Fibroblast of skin of right biceps (primary cell): ENCODE measurements at places on chromosomes 13 and 19.

DNA sequence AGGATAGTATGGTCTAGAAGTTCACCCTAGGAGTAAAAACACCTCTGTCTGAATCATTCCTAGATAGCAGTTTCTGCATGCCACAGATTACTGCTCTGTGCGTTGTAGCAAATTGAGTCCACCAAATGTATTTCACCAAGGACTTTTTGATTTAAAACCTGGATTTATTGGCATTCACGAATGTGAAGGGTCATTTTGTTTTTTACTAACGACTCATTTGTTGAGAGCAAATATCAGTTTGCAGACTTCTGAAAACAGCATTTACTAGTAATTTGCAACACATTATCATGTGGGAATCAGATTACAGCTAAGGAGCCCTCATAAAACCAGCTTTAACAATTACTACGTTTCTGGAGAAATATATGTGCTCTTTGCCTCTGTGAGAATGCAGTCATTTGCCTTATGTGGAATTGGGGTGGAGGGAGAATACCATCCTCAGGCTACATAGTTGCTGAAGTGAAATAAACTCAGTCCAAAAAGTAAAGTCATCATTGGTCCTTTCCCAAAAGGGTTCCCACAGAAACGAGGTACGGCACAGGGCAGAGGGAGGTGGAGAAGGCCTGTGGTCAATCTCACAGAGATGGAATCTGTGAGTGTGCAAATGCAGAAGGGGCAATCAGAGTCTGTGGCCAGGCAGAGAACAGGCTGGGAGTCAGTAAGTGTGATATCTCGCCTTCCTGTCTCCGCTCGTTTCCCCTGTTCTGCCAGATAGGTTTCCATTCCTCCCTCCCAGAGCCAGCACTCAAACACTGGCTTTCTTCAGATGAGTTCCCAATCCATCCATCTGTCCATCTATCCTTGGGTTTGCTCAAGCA lies 63.1 kb downstream of the DLEU7 start:
- DNase-seq: peak; percentile 19

GRCh38 chr13:45422731-45423292 lies 4.6 kb upstream of the SLC25A30 start:
- DNase-seq: no peak

- DNase-seq: no peak
Observed at GRCh38 chr13:93789058-93789457, 562.5 kb downstream of the GPC6 start.

GRCh38 chr13:53250272-53250875 lies 221.8 kb downstream of the OLFM4 start:
- peak; percentile 71 for DNase-seq

GRCh38 chr13:107961849-107962608 lies 253.3 kb downstream of the LIG4 start:
- no peak for DNase-seq

GRCh38 chr19:41646589-41647204 lies 19.8 kb upstream of the CEACAM4 start:
- peak; percentile 2 for DNase-seq

DNA sequence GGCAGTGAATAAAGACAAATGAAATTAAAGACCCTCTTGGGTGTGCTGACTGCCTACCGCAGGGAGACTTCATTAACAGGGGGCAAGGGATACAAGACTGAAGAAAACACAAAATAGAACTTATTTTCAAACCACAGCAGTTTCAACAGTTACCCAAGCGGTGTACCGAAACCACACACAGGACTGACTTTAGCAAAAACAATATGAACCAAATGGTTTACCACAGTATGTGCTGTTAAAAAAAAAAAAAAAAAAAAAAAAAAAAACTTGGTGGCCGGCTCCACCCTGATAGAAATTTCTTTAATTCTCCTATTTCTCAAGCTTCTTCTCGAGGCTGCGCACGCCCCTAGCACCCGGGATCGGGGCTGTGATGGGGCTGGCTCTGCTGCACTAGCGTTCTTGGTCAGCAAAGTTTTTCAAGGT lies 42.6 kb downstream of the KLF2 start:
- DNase-seq: no peak

DNA sequence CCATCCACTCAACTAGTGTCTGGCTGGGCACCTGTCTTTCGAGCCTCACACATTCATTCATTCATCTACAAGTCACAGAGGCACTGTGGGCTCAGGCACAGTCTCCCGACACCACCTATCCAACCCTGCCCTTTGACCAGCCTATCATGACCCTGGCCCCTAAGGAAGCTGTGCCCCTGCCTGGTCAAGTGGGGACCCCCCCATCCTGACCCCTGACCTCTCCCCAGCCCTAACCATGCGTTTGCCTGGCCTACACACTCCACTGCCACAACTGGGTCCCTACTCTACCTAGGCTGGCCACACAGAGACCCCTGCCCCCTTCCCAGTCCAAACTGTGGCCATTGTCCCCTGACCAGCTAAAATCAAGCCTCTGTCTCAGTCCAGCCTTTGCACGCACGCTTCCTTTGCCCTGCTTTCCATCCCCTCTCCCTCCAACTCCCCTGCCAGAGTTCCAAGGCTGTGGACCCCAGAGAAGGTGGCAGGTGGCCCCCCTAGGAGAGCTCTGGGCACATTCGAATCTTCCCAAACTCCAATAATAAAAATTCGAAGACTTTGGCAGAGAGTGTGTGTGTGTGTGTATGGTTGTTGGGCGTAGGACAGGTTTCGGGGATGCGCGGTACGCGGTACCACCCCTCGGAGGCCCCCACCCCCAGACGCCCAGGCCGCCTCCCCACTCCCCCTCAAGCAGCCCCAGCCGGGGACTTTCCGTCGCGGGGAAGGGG lies 404 bp upstream of the IL27RA start:
- no peak for DNase-seq

- DNase-seq: no peak
Observed at GRCh38 chr13:85724546-85725432, 74.4 kb downstream of the SLITRK6 start.

DNA sequence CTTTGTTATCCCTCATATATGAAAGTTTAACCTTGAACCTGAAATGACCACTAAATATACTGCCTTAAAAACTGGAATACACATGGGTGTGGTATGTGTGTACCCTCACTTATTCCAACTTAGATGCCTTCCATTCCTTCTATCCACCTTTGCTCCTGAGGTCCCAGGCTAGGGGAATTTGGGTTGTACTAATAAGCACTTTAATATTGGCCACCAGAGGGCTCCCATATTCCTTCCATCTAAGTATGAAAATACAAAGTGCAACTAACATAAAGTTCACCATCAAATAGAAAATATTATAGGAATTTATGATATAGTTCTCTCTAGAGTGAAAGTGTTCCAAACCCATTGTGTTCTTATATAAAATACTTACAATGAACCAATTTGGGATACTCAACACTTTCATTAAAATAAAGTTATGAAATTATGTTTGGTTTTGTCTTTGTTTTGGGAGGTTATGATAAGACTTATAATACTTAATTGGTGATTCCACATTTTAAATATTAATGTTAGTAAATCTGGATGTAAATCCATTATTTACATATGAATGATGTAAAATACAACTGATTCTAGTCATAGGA lies 62.3 kb downstream of the ITGBL1 start:
- peak; percentile 64 for DNase-seq

- no peak for DNase-seq
Observed at GRCh38 chr13:97435794-97436193, 1.8 kb downstream of the RAP2A start.

GRCh38 chr13:54232700-54233099 lies 1204.1 kb downstream of the OLFM4 start:
- DNase-seq: no peak

DNA sequence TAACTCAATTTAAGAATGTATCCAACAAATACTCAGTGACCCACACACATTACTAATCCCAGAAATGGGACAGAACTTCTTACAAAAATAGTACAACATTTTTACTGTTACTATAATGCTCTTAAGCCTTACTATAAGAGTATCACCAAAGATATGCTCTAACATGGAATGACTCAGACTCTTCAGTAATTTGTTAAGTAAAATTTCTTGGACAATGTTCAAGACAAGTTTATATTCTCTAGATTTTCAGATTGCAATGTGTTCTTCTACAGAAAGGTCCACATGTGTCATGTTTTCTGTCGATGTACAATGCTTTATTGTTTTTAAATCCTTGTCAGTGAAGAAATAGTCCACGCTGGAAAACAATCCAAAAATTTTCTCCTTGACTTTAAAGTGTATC lies 66.3 kb upstream of the RFXAP start:
- DNase-seq: peak; percentile 7

GRCh38 chr19:58469241-58470013 lies 2.5 kb downstream of the ZNF324 start:
- DNase-seq: no peak

GRCh38 chr13:69866555-69866954 lies 241.1 kb upstream of the ATXN8OS start:
- DNase-seq: no peak

DNA sequence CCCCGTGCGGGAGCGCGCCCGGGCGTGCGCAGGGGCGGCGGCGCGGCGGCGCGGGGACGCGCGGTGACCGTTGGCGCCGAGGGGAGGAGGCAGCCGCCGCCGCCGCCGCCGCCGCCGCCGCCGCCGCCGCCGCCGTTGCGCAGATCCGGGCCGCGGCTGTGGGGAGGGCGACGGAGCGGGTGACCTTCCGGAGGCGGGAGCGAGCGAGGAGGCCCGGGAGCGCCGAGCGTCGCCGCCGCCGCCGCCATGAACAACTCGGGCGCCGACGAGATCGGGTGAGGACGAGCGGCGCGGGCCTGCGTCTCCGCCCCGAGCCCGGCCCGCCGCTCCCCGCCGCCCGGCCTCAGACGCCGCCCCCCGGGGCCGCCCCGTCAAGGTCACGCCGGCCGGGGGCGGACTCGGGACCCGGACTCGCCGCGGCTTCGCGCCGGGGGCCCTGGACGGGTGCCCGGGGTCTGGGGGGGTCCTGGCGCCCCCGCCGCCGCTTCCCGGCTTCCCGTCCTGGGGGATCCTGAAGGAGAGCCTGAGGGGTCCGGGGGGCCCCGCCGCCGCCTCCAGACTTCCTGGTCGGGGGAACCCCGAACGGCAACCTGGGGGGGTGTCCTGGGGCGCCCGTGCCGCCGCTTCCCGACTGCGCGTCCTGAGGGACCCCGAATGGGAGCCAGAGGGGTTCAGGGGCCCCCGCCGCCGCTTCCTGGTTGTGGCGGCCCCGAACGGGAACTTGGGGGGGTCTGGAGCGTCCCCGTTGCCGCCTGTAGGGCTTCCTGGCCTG lies at the start of gene DAZAP1:
Gene DAZAP1 (plus strand): TSS at position 59 of the 772 bp plus-strand sequence. CDS start 188 bp downstream, at position 247.
- DNase-seq: no peak

DNA sequence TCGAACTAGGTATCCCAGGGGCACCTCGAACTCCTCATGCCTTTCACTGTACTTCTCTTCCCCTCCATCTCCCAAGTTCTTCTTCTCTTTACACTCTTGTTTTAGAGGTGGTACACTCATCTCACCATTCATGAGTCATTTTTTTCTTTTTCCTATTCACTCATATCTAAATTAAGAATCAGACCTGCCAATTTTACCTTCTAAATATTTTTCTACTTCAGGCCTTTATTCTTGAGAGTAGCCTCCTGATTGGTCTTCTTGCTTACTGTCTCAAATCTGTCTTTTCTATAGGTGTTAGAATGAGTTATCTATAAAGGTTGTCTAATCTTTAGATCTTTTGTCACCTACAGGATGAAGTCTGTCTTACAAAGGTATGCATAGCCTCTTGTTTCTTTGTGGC lies 20.7 kb downstream of the TDRD3 start:
- DNase-seq: no peak

GRCh38 chr13:31201341-31202031 lies 1.7 kb downstream of the B3GLCT start:
- DNase-seq: peak; percentile 69

DNA sequence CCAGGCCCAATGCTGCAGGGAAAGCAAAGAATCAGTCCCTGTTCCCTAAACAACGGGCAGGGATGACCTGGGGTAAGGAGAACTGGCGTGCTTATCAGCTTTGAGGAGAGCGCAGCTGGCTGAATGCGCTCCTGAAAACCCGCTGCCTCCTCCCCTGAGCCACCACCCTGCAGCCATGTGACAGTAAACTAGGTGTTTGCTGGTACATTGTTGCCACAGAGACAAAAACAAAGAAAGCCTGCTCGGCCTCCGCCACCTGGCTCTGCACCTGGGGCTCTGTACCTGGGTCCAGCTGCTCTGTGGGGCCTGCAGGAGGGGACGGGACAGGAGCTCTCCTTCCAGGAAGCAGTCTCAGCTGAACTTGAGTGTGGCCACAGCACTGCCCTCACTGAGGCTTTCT lies 21.8 kb downstream of the MCF2L start:
- DNase-seq: no peak

DNA sequence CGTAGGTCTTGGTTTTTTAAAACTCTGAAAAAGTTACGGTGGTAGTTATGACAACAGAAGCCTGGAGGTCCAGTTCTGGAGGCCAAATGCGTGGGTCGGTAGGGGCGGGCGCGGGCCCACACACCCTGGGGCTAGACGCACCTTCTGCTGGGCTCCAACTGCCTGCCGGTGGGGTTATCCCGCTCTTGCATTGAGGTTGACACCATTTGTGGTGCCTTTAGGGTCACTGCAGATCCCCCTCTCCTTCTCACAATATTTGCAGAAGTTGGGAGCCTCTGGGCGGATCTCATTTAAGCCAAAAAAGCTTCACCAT lies 81.6 kb downstream of the CHST8 start:
- no peak for DNase-seq

DNA sequence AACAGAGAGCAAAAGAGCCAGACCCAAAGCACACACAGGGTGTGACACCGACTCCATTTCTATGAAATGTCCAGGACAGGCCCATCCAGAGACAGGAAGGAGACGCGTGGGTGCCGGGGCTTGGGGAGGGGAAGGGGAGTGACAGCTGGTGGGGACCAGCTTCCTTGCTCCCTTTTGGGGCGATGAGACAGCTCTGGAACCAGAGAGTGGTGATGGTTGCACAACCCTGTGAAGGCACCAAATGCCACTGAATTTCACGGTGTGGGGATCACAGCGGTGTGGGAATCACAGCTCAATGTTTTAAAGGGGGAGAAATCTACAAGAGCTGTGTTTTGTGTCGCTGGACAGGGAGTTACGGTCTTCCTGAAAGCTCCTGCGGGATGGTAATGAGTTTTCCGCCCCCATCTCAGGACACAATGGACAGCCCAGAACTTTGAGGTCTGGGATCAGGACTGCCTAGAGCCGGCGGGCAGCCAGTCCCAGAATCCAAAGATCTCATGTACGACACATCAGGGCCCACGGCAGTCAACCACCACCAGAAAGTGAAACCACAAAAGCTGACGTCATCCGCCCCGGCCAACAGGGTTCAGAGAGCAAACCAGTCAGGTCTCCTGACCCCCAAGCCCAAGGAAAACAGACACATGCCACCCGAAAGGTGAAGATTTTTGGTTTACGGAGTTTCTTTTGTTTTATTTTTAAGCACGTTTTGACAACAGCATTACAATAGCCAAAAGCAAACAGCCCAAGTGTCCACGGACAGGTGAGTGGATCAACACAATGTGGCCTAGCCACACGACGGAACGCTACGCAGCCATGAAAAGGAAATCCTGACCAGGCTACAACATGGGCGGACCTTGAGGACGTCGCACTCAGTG lies 7.3 kb downstream of the SGTA start:
- DNase-seq: peak; percentile 18
